ENCODE measurements at places on chromosomes 5 and 9. TPM values are rescaled to one million over a fixed set of nuclear protein-coding genes. Genes with fewer than 3 reads are reported as not detected.

FOXD4 gene
- total RNA-seq: not detected

DNA sequence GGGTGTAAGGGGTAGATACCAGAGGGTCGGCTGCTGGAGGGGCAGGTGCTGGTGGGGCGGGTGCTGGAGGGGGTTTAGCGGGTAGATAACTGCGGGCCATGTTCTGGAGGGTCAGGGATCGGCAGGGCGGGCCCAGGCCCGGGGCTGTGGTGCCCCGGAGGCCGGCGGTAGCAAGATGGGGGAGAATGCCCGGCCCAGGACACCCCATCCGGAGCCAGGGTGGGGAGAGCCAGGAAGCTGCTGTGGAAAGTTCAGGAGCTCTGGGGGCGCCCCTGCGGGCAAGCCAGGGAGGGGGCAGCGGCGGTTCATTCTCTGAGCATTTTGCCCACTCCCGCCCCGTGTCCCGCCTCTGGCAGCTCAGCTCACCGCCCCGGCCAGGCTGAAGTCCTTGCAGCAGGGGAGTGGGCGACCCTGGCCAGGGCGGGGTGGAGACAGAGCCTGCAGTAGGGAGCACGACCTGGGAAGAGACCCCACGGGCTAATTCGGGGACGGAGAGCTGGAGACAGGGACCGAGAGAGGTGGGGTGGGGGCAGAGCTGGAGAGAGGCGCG lies 538 bp downstream of the PRRT1B start:
- no peak for DNase-seq
- H3K27me3 ChIP-seq: peaks cover 20% of the 10 kb centered on the region
- no peak overlapping the region for H3K4me3 ChIP-seq

DNA sequence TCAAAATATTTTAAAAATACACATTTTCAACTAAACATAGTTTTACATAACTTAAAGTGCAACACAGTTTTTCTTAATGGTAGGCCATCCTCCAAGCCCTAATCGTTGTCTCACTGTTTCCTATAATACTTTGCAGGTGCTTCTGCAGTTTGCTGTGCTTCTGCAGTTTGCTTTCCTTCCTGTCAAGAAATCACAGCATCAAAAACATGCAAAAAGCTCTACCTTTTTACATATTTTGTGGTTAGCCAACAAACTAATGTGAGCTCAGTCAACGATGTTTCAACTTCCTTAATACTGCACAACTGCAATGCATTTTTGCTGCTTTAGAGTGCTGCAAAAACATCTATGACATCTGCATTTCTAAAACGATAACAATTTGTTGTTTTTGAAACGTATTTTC lies 25.2 kb downstream of the EMB start:
- no peaks in the 10 kb centered on the region for H3K4me1 ChIP-seq
- H3K27me3 ChIP-seq: no peaks in the 10 kb centered on the region
- H3K36me3 ChIP-seq: no peaks in the 10 kb centered on the region
- no peak overlapping the region for H3K4me3 ChIP-seq

ZNF346 gene
- 8.5 TPM for total RNA-seq

LECT2 gene
- total RNA-seq: not detected

DNA sequence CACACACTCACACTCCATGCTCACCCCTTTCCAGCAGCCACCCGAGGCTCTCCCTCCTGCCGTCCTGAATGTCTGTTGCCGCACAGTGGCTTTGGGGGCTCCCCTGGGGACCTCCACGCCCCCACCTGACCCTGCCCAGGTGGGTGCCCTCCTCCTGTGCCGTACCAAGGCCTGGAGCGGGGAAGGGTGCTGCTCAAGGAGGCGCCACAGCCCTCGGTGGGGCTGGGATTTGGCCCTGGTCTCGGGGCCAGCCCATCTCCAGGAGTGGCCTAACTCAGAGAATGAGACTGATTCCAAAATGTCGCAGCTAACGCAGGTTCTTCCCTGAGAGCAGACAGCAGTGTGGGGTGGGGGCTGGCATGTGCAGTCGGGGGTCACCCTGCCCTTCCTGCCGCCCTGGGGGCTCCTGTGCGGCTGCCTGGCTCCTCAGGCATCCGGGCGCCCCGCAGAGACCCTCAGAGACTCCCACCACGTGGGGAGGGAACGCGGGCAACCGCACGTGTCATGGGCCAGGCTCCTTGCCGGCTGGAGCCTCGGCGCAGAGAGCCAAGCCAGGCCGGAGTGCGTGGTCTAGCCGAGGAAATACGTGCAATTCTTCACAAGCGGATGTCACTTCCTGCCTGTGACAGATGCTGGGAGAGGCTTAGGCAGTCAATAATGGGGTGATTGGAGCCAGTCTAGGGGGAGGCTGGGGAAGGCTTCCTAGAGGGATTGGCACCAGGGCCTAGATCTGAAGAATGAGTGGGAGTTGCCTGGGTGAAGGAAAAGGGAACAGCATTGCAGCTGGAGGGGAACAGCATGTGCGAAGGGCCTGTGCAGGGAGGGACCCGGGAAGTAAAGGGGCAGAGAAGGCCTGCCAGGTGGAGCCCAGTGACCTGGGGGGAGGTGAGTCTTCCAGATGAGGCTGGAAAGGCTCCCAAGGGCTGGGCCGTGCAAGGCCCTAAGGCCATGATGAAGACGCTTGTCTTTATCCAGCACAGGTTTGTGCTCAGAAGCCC lies 44.1 kb downstream of the C9orf50 start:
- no peak overlapping the region for H3K4me3 ChIP-seq
- no peak overlapping the region for H3K27ac ChIP-seq
- no peak for DNase-seq
- no peaks in the 10 kb centered on the region for H3K27me3 ChIP-seq
- H3K4me1 ChIP-seq: no peaks in the 10 kb centered on the region
- no peaks in the 10 kb centered on the region for H3K36me3 ChIP-seq

DNA sequence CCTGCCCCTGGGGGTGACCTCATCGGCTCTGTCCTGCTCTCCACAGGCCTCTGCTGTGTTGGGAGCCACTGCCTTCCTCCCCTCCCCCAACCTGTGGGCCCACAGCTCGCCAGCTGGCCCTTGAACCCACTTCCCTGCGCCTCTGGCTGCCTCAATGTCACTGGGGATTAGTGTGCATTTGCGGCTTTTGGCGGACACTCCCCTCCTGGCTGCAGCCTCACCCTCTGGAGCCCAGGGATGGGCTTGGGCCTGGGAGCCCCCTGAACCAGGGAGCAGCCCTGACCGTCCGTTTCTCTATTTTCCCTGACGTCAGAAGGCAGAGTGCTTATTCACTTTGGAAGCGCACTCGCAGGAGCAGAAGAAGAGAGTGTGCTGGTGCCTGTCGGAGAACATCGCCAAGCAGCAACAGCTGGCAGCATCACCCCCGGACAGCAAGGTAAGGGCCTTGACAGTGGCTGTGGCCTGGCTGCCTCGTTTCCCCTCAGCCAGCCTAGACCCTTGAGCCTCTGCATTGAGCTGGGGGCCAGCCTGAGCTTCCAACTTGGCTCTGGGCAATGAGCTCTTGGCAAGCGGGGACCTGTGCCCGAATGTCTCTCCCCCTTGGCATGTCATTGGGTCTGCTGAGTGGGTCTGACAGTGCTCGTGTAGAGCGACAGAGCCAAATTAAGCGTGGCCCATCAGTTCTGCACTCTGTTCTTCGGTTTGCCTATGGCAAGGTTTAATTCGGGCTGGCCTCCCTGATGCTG lies 73.1 kb downstream of the RGS3 start:
- H3K27me3 ChIP-seq: no peaks in the 10 kb centered on the region
- H3K4me3 ChIP-seq: no peak overlapping the region
- H3K36me3 ChIP-seq: peaks cover 43% of the 10 kb centered on the region
- peak overlapping the region; percentile 79 for H3K27ac ChIP-seq
- peak; percentile 79 for DNase-seq
- H3K4me1 ChIP-seq: no peaks in the 10 kb centered on the region

SFXN1 gene
- 33.0 TPM for total RNA-seq

GRCh38 chr5:157994906-157995519 lies 136.1 kb upstream of the CLINT1 start:
- no peak overlapping the region for H3K27ac ChIP-seq
- peak; percentile 80 for DNase-seq
- no peaks in the 10 kb centered on the region for H3K27me3 ChIP-seq

HOMER1 gene
- total RNA-seq: 30.1 TPM

SEPTIN8 gene
- 24.8 TPM for total RNA-seq

DNA sequence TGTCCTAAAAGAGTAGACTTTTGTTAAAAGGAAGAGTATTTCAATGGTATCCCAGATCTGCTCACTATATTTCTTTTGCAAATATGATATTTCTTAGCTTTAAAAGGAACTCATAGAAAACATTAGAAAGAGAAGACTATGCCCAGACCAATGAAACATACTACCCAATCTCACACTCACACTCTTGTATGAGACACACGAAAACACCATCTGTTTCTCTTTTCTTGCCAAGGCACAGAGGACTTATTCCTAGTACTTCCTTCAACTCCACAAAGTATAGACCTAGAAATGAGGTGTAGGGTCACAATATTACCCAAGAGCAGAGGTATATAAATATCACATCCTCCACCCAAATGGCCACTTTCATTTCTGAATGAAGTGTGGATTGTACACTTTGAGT lies 292.4 kb upstream of the ACO1 start:
- H3K4me3 ChIP-seq: no peak overlapping the region
- H3K4me1 ChIP-seq: no peaks in the 10 kb centered on the region
- no peaks in the 10 kb centered on the region for H3K27me3 ChIP-seq
- no peak overlapping the region for H3K27ac ChIP-seq
- H3K36me3 ChIP-seq: no peaks in the 10 kb centered on the region

- H3K36me3 ChIP-seq: no peaks in the 10 kb centered on the region
- H3K4me1 ChIP-seq: no peaks in the 10 kb centered on the region
- DNase-seq: no peak
- H3K4me3 ChIP-seq: no peak overlapping the region
- H3K27ac ChIP-seq: no peak overlapping the region
These were observed 90.7 kb downstream of the LPAR1 start for GRCh38 chr9:110947491-110948044.

- H3K27ac ChIP-seq: no peak overlapping the region
- no peaks in the 10 kb centered on the region for H3K4me1 ChIP-seq
- H3K27me3 ChIP-seq: no peaks in the 10 kb centered on the region
- no peak overlapping the region for H3K4me3 ChIP-seq
- DNase-seq: no peak
- H3K36me3 ChIP-seq: no peaks in the 10 kb centered on the region
These were observed 143.4 kb downstream of the GDNF start for GRCh38 chr5:37696190-37697021.

MAML1 gene
- 16.6 TPM for total RNA-seq

PTCH1 gene
- 6.3 TPM for total RNA-seq

DNA sequence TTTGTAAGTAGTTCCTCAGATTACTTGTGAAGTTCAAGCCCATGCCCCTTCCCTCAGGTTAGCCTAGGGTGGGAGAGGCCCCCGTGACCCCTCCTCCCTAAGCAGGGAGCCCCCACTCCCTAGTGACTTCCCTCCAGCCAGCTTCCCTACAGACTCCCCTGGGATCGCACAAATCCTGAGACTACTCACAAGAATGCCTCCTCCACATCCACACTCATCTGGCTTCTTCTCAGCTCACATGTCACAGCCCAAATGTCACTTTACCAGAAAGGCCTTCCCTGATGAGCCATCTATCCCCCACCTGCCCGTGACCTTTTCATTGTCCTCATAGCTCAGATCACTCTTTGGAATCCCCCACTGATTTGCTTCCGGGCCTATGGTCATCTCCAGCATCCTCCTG lies 96.7 kb upstream of the ARAP3 start:
- H3K27ac ChIP-seq: no peak overlapping the region
- no peaks in the 10 kb centered on the region for H3K4me1 ChIP-seq
- no peak for DNase-seq
- H3K27me3 ChIP-seq: no peaks in the 10 kb centered on the region
- H3K36me3 ChIP-seq: no peaks in the 10 kb centered on the region

- H3K4me1 ChIP-seq: no peaks in the 10 kb centered on the region
- H3K27me3 ChIP-seq: no peaks in the 10 kb centered on the region
- H3K27ac ChIP-seq: no peak overlapping the region
- no peak overlapping the region for H3K4me3 ChIP-seq
- H3K36me3 ChIP-seq: no peaks in the 10 kb centered on the region
- no peak for DNase-seq
These were observed 6.9 kb downstream of the FAM174A start for GRCh38 chr5:100542086-100542485.

IL9 gene
- not detected for total RNA-seq

- peaks cover 14% of the 10 kb centered on the region for H3K36me3 ChIP-seq
- no peaks in the 10 kb centered on the region for H3K27me3 ChIP-seq
- DNase-seq: no peak
- no peaks in the 10 kb centered on the region for H3K4me1 ChIP-seq
These were observed 25.8 kb downstream of the LPCAT1 start for GRCh38 chr5:1497795-1498622.

NOXA1 gene
- total RNA-seq: 3.4 TPM

LIX1 gene
- total RNA-seq: not detected

DNA sequence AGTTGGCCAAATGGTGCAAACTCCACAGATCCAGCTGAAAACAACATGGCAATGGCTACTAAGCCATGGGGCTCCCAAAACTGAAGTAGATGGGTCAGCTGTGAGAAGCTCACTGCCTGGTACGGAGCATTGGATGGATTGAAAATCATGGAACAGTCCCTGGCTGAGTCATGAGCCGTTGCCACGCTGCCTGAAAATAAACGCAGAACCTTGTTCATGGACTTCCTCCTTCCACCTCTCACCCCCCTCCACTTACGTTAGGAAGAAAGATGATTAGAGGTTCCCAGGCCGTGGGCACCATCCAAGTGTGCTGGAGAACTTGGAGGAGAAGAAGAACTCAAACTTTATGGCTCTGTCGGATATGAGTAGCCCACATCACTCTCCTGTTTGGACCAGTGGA lies 6.8 kb upstream of the DIPK1B start:
- no peak overlapping the region for H3K4me3 ChIP-seq
- H3K36me3 ChIP-seq: no peaks in the 10 kb centered on the region
- no peaks in the 10 kb centered on the region for H3K27me3 ChIP-seq
- no peak for DNase-seq

- H3K27ac ChIP-seq: no peak overlapping the region
- H3K27me3 ChIP-seq: no peaks in the 10 kb centered on the region
- no peaks in the 10 kb centered on the region for H3K4me1 ChIP-seq
- H3K4me3 ChIP-seq: no peak overlapping the region
- DNase-seq: no peak
- H3K36me3 ChIP-seq: no peaks in the 10 kb centered on the region
These were observed 15.3 kb upstream of the GRXCR2 start for GRCh38 chr5:145887976-145888574.

- H3K27ac ChIP-seq: no peak overlapping the region
- no peaks in the 10 kb centered on the region for H3K36me3 ChIP-seq
- DNase-seq: no peak
- H3K27me3 ChIP-seq: no peaks in the 10 kb centered on the region
- peaks cover 6% of the 10 kb centered on the region for H3K4me1 ChIP-seq
- H3K4me3 ChIP-seq: no peak overlapping the region
These were observed 70.4 kb upstream of the TBCA start for GRCh38 chr5:77846422-77847128.

SVEP1 gene
- total RNA-seq: 20.0 TPM

DNA sequence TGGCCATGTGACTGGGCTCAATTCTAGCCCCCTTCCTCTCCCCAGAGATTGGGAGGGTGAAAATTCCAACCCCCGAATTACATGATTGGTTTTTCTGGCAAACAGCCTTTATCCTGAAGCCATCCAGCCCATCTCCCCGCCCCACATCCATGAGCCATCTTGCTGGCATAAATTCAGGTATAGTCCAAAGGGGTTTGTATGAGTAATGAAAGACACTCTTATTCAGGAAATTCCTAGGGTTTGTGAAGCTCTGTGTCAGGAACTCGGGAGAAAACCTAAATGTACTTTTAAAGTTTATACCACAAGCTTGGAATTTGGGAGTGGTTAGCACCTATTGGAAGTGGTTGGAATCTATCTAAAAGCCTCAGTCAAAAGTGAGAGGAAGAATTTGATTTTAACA lies 80.6 kb upstream of the SIMC1 start:
- H3K27me3 ChIP-seq: no peaks in the 10 kb centered on the region
- H3K27ac ChIP-seq: no peak overlapping the region
- no peaks in the 10 kb centered on the region for H3K36me3 ChIP-seq
- H3K4me1 ChIP-seq: no peaks in the 10 kb centered on the region

ADGRD2 gene
- not detected for total RNA-seq
